NCI-H1436 (cell line): ENCODE measurements at places on chromosomes 11 and 22.

DNA sequence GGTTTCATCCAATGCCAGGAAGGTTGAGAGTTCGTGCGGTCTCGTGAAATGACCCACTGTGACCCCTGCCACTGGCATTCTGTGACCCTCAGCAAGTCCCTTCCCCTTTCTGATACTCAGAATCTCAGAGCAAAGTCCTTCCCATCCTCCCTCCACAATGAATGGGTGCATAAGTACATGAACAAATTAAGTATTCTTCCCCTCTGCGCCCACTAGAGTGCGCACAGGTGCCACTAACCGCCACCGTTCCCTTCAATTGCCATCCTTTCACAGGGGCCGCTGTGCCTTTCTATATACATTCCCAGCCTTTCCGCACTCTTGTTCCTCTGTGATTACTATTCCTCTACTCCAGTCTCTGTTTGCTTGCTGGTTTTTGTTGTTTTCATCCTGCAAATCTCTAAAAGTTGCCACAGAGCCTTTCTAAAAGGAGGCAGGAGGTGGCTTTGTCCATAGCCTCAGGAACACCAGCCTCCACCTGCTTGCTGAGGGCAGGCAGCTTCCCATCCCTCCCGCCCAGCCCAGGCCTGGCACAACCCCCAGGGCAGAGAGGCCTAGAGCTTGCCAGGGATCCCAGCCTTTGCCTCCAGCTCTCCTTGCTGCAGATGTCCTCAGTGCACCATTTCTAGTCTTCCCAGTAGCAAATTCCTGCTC, 6.7 kb upstream of the AP1B1 start:
- DNase-seq = peak; percentile 81

DNA sequence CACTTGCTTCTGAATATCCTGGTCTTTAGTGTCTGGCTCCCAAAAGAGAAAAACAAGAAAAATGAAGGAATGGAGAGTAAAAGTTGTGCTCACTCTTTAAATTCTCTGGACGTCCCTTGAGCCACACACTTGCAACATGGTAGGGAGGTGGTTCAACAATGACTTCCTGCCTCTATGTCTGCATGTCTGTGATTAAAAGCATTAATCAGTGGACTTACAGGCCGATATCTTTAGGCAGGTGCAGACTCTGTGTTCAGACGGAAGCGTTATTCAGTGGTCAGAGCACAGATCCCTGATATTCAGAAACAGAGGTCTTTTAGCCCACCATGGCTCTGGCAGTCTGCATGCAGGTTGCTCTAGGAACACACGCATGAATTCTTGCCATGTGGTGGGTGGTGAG, 1920.0 kb upstream of the RAG2 start:
- no peak for DNase-seq

GRCh38 chr11:71185411-71185810, 67.0 kb downstream of the SHANK2 start:
- no peak for DNase-seq

GRCh38 chr11:118136801-118137200, 15.8 kb downstream of the SCN4B start:
- DNase-seq = no peak

- DNase-seq = no peak
Measured at GRCh38 chr11:2798951-2799761, 86.4 kb downstream of the CDKN1C start.

- no peak for DNase-seq
Measured at GRCh38 chr11:61551634-61552033, 29.2 kb downstream of the SYT7 start.

DNA sequence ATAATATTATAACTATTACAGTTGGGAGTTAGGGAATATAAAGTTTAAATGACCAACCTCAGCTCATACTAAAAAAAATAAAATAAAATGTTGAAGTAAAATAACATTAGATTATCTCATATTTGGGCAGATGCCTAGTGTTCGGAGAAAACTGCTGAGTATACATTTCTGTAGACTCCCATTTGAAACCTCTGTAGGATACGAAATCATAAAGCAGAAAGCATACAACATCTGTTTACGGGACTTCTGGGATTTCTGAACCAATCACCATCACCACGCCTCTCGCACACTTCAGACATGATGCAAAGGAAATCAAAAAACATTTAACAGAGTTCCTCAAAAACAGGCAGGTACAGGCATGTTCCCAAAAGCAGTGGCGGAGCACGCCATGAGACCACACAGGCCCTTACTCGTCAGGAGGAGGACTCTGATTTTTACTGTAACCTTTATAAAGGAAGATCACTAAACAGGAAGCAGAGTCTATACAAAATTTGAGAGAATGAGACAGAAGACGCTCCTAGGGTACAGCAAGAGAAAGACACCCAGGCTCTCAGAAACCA, 8.6 kb downstream of the ZNF195 start:
- no peak for DNase-seq

GRCh38 chr22:36369922-36370791, 17.6 kb downstream of the MYH9 start:
- no peak for DNase-seq

- DNase-seq = no peak
Measured at GRCh38 chr22:28332410-28332809, 347.2 kb downstream of the TTC28 start.

DNA sequence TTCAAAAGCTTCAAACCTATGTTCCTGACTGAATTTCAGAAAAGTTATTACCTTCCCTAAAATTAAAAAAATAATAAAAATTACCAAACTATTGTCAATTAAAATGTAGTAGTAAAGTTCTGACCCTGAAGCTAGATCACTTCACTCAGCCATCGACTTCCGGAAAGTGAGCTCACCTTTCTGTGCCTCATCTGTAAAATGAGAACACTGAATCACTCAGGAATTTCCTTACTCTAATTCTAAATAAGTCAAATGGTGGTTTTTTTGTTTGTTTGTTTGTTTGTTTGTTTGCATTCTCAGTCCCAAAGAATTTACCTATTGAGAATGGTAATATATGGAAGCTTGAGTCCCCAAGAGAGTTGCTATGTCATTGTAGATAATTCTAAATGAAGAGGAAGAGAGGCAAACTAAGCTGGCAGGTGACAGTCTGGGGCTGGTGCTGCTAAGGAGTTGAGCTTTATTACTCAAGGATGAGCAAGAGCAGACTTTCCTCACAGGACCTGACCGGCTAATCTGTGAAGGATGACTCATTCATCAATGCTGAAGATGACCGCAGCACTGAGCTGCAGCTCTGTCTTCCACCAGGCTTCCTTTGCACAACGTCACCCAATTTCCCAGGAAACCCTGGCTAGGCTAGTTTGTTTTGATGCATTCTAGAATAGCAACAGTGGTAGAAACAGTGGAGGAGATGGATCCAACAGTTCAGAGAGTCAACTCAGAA, 248.8 kb downstream of the RAB38 start:
- no peak for DNase-seq
